ENCODE measurements at places on chromosomes 2 and 18.

DNA sequence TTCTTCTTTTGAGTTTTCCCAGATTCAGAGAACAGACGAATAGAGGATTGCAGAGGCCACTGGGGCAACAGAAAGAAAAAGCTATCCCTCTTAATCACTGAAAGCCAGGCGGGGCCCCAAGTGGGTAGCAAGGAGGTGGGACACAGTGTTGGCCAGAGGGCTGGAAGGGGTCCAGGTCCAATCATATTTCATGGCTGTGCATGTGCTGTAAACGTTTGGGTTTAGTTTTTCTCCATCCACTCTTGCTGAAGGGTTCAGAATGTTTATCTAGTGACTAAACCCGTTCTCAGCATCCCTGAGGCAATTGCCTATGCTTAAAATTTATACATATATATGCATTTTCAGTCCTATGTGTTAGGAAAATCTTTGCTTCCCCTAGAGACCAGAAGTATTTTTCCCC, 99.4 kb upstream of the EPHA4 start:
- DNase-seq: no peak

- DNase-seq: no peak
These were observed 644.4 kb downstream of the GALR1 start for GRCh38 chr18:77894060-77894459.

DNA sequence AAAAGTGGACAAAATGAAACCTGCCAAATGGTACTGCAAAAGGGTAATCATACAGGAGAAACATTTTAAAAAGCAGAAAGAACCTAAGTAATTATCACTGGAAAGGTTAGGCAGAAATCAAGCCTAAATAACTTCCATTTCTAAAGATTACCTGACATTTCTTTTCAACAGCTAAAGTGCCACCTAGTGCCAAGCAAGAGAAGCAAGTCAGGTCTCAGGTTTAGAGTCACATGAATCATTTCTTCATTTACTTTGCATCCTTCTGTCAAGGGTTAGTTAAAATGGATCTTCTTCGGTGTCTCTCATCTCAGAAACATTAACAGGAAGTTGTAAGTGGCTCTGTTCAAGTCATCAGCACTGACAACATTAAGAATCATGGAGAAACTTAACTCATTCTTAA, 90.3 kb downstream of the AKAIN1 start:
- no peak for DNase-seq

DNA sequence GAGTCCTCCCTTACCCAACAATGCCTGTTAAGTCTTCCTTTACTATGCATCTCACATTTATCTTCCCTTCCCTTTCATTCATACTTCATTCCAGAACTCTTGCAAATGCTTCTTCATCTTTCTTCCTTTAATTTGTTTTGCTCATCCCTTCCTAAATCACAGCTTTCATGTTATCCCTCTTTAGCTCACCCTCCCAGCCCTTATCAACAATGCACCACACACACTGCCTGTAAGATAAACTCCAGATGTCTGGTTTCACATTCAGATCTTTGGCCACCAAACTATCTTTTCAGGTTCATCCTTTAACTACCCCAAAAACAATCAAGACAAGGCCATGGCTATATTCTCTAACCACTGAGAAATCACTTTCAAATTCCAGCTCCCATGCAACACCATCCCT, 3.4 kb downstream of the CCDC93 start:
- DNase-seq: no peak

DNA sequence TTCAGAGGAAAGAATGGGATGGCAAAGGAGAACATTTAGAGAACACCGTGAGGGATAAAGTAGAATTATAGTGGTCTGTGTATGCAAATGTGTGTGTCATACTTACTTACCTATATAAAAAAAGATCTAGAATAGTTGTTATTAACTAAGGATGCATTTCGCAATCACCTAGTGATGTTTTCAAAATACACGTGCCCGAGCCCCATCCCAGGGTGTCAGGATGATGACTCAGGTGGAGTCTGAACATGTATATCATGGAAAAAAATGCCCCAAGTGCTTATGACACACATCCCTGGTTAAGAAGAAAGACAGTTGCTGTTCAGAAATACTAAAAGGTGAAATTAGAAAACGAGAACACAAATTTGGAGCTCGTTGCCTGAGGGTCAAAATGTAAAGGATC, 109.0 kb downstream of the CERS6 start:
- DNase-seq: no peak

All from CD4-positive, alpha-beta T cell treated with Interleukin-2 at 100 ng/mL for 4 hours (primary cell).